Upper lobe of right lung (tissue), 1 donor: ENCODE measurements at places on chromosomes 1 and 21. TPM values are rescaled to one million over a fixed set of nuclear protein-coding genes. Genes with fewer than 3 reads are reported as not detected.

The NCMAP gene
- 10.7 TPM for total RNA-seq

The ANKRD45 gene
- total RNA-seq: 0.87 TPM

The ANKRD34A gene
- total RNA-seq: 0.69 TPM

The AQP10 gene
- 0.64 TPM for total RNA-seq

The TAF12 gene
- 21.0 TPM for total RNA-seq
